Epithelial cell of prostate (primary cell): ENCODE measurements at places on chromosomes 13 and 19.
A peak's percentile ranks its signal among the peaks of the same experiment; 100 is the strongest.

GRCh38 chr19:53936029-53936428 lies 26.7 kb upstream of the CACNG8 start:
- DNase-seq = no peak

GRCh38 chr13:113656003-113656588 lies 1.9 kb downstream of the ATP4B start:
- DNase-seq = no peak

- no peak for DNase-seq
Observed at GRCh38 chr13:100464006-100464405, 124.6 kb downstream of the GGACT start.

DNA sequence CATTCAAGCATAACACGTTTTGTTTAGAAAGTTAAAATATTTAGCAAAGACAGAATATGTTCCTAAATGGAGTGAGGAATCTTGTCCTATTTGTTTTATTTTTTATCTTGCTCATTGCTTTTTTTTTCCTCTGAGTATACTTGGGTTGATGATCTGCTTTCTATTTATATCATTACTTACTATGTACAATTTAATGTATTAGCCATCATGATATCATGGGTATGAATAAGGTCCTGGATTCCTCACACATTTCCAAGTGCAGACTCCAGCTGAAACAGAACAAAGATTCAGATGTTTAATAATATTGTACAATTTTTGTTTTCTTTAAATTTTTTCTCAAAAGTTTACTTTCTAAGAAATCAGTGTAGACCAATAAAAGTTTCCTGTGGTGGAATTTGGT lies 388.2 kb downstream of the GPC6 start:
- DNase-seq = no peak

GRCh38 chr19:35796645-35797542 lies 15.8 kb downstream of the PRODH2 start:
- no peak for DNase-seq

- no peak for DNase-seq
Observed at GRCh38 chr13:56015919-56016318, 1124.8 kb upstream of the PRR20A start.

GRCh38 chr13:19596960-19597361 lies 35.6 kb upstream of the TPTE2 start:
- no peak for DNase-seq

GRCh38 chr19:45473367-45473681 lies 5.5 kb downstream of the FOSB start:
- DNase-seq = no peak

DNA sequence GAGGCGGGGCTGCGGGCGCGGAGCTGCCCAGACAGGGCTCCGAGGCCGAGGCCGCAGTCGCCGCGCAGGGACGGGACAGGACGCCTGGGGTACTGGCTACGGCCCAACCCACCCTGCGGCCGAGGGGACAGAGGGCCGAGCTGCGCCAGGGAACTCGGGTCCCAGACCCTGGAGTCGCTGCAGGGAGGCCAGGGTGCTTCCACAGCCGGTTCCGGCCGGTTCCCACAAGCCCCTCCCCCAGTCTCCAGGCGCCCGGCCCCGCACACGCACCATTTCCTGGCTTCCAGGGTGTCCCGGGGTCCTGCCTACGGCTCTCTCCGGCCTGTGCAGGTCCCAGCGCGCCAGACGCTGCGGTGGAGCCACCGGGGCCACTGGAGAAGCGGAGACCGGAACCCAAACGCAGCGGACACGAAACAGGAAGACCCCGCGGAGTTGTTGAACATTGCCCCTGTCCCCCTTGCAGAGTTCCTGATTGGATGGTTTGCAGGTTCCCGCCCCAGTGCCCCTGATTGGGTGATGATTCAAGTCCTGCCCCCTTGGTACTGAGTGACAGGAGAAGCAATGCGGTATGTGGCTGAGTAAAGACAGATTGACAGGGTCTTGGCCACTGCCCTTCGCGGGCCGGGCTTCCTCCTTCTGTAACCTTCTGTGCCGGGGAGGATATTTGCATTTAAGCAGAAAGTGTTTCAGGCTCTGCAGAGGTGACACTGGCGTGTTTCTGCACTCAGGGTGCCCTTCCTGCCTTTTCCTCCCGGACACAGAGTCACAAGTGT lies at the start of gene ZNF564:
Gene ZNF564 (minus strand): TSS at position 423 of the 773 bp plus-strand sequence. CDS start 150 bp downstream, at position 273.
- DNase-seq = peak; percentile 93

GRCh38 chr19:29672933-29673336 lies 7.7 kb downstream of the PLEKHF1 start:
- no peak for DNase-seq

DNA sequence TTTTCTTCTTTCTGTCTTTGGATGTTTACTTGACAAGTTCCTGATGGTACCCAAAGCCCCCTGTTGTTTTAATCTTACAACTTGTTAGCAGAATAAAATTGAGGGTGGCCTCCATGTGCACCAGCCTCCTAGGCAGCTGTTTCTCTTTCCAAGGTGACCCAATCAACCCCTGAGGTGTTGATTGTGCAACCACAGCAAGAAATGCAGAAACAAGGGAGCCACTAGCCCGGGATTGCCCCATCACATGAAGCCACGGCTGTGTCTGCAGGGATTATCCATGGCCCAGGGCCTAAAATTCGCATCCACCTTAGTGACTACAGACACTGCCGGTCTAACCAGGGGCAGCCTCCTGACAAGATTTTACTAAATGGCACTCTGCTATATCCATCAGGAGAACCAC lies 14.4 kb downstream of the CEACAM4 start:
- DNase-seq = no peak

DNA sequence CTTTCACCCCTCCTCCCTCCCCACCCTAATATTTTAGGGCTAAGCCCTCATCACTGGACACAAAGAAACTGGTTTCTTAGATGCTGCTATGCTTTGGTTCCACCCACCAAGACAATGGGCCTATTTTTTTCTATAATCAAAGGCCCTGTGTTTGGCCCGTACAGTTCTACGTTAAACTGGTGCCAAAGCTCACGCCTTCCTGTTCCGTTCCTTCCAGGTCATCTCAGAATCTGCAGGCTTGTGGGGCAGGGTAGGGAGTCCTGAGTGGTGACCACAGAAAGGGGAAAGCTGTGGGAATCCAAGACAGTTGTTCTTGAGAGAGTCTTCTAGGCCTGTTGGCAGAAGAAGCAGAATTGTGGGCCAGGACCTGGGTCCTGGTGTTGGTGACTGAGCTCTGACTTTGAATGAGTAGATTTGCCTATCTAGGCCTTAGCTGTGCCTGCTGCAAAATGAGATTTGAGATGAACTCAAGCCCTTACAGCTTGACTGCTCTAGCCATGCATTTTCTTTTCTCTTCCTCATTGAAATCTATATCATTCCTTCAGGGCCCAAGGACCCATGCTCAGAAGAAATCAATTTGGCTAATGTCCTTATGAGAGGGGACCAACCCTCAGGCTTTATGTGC lies 19.1 kb upstream of the CXCL17 start:
- no peak for DNase-seq

DNA sequence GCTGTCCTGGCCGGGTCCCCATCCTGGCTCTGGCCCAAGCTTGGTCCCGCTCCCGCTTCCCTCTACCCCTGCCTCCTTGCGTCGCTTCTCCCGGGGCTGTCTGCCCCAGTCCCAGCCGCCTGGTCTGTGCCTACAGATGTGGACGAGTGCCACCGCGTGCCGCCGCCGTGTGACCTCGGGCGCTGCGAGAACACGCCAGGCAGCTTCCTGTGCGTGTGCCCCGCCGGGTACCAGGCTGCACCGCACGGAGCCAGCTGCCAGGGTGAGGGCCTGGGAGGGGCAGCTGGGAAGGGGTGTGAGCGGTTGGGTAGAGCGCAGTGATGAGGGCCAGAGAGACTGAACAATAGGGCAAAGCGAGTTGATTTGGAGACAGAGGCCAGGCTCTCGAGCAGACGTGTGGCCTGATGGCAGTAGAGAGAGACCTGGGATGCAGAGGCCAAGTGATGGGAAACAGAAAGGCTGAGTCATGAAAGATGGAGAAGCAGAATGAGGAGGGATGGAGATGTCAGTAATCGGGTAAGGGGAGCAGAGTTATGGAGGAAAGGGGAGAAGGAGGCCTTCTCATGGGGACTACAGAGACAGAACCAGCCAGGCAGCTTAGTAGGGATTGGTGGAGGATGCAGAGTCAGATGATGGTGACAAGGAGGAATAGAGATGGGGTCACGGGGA lies 9.4 kb downstream of the LTBP4 start:
- no peak for DNase-seq

DNA sequence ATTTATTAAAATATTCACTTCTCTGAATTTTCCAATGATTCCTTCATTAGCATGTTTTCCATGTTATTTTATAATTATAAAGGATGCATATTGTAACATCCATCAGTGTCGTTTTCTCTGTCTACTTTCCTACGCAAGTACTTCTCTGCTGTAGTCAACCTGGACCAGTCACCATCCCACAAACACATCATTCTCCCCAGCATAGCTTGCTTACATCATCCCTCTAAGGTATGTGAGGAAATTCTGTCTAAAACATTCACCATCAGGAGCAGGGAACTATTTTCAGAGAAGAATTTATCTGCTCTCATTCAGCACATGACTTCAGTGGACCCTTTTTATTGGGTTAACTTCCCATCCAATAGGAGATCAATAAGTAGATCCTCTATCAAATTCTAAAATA lies 806.1 kb upstream of the ARGLU1 start:
- DNase-seq = no peak

DNA sequence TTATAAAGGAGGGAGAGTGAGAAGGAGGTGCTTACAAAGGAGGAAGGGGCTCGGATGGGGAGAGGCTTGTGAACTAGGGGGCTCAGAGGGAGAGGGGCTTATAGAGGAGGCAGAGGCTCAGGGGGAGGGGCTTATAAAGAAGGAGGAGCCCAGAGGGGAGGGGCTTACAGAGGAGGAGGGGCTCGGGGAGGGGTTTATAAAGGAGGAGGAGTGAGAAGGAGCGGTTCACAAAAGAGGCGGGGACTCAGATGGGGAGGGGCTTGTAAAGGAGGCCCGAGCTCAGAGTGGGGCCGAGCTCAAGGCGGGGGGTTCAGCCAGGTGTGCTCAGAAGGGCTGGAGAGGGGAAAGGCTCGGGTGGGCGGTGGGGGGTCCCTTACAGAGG lies 500 bp downstream of the SMIM24 start:
- no peak for DNase-seq

- DNase-seq = no peak
Observed at GRCh38 chr13:33543089-33543459, 257.5 kb upstream of the STARD13 start.

DNA sequence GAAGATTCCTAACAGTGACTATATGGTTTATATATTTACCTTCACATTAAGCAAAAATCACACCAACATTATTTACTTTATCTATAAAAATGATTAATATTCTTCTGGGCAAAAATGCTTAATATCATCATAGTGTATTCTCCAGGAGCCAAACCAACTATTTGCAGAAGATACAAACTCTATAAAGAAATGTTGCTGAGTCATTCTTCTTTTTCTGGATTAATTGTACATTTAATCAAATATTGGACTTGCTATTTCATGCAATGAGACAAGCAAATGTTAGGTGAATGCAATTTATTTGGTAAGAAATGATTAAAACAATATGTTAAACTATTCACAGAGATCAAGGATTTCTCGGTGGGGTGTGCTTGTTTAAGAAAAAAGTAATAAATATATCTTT lies 1075.8 kb downstream of the PCDH9 start:
- no peak for DNase-seq

GRCh38 chr13:32790731-32791130 lies 204.5 kb downstream of the PDS5B start:
- no peak for DNase-seq
